GM23248 (cell line): ENCODE measurements at places on chromosomes 4 and X. TPM values are rescaled to one million over a fixed set of nuclear protein-coding genes. Genes with fewer than 3 reads are reported as not detected.

DNA sequence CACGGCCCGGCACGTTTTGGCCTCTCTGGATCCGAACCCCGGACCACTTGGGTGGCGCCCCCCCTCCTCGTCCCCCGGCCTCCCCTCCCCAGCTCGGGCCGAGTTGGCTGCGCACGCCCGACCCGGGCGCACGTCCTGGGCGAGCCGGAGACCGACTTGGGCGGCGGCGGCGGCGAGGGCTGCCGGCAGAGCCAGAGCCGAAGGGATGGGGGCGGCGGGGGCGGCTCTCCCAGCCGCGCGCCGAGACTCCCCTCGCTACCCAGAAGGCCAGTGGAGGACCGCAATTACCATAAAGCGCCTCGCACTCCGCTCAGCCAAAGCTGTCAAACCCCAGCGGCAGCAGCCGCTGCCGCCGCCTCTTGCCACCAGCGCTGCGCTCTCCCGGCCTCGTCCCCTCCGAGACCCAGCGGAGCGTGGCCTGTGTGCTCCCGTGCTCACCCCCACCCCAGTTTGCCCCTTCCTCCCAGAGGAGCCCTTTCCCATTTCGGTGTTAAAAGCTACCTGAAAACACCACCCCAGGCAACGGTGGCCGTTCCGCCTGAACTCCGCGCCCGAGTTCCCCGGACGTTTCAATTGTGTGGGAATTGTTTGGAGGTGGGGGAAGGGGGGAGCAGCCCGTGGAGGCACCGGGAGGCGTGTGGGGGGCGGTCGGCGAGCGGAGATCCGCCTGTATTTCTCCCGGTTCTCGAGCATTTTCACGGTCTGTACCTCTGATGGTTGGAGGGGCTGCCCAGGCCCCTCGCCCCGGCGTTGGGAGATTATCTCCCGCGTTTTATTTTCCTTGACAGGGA, 701 bp upstream of the BCOR start:
- DNase-seq: peak; percentile 71
- H3K4me3 ChIP-seq: peak overlapping the region; percentile 79
- H3K36me3 ChIP-seq: no peaks in the 10 kb centered on the region
- peak overlapping the region; percentile 80 for H3K27ac ChIP-seq
- peaks cover 4% of the 10 kb centered on the region; the same call in 1 of the 2 replicates for H3K4me1 ChIP-seq

GRCh38 chr4:79899481-79899880, 173.5 kb downstream of the ANTXR2 start:
- 0 out of 2 replicates have a peak, but pooled peaks cover under 1% of the 10 kb centered on the region for H3K36me3 ChIP-seq
- H3K4me3 ChIP-seq: no peak overlapping the region
- no peak overlapping the region for H3K27ac ChIP-seq

DNA sequence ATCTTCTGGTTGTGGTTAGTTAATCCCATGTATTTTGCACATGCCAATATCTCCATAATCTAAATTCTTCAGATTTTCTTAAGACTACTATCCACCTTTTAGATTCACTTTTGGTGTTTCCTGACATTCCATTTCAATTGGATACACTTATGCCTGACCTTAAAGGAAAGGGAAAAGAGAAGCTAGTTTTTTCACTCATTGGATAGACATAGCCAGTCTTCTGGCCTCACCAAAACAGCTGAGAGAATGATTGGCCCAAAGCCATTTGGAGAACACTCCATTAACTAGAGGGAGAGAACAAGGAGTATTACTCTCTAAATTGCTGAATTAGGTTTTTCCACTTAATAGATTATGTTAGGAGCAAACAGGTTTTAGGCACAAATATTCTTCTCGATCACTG, 4.0 kb downstream of the PRPS1 start:
- H3K27me3 ChIP-seq: no peaks in the 10 kb centered on the region
- peaks cover 21% of the 10 kb centered on the region; the same call in 1 of the 2 replicates for H3K4me1 ChIP-seq
- H3K27ac ChIP-seq: no peak overlapping the region
- DNase-seq: peak; percentile 39
- H3K4me3 ChIP-seq: 0 out of 2 replicates have a peak overlapping the region, but pooled peaks have one; percentile 15
- no peaks in the 10 kb centered on the region for H3K36me3 ChIP-seq

GRCh38 chr4:94650690-94651089, 107.1 kb upstream of the BMPR1B start:
- no peak overlapping the region for H3K27ac ChIP-seq
- peaks cover 43% of the 10 kb centered on the region for H3K36me3 ChIP-seq
- no peaks in the 10 kb centered on the region for H3K27me3 ChIP-seq
- H3K4me3 ChIP-seq: no peak overlapping the region
- H3K4me1 ChIP-seq: peaks cover 11% of the 10 kb centered on the region
- DNase-seq: no peak

- H3K4me1 ChIP-seq: no peaks in the 10 kb centered on the region
- no peak overlapping the region for H3K4me3 ChIP-seq
- H3K27ac ChIP-seq: no peak overlapping the region
- H3K36me3 ChIP-seq: no peaks in the 10 kb centered on the region
- DNase-seq: peak; percentile 15
- H3K27me3 ChIP-seq: no peaks in the 10 kb centered on the region
Measured at GRCh38 chrX:10986616-10987015, 124.5 kb upstream of the HCCS start.

The MAOB gene
- total RNA-seq: not detected in 2 replicates

The ARR3 gene
- total RNA-seq: not detected in 2 replicates

The TGIF2LX gene
- not detected in 2 replicates for total RNA-seq

The GABRG1 gene
- total RNA-seq: not detected in 2 replicates

The MAMLD1 gene
- total RNA-seq: 4.1 and 23.1 TPM in 2 replicates

The CT47B1 gene
- not detected in 2 replicates for total RNA-seq

The ADAMTS3 gene
- total RNA-seq: 0.43 and 1.3 TPM in 2 replicates
